Stomach (tissue), 19 donors: ENCODE measurements at places on chromosomes 11 and 22. TPM values are rescaled to one million over a fixed set of nuclear protein-coding genes. Genes with fewer than 3 reads are reported as not detected.

The CRYBA4 gene
- not detected for total RNA-seq

The HBB gene
- 29.5 TPM for total RNA-seq

The C22orf31 gene
- total RNA-seq, result not detected

The PRG3 gene
- total RNA-seq, result not detected

The ANO1 gene
- total RNA-seq, result 32.7 TPM

The SLC15A3 gene
- 29.5 TPM for total RNA-seq

GRCh38 chr11:72430741-72431570 lies 3.4 kb downstream of the CLPB start:
- no peaks in the 10 kb centered on the region for H3K27me3 ChIP-seq
- H3K36me3 ChIP-seq, result peaks cover 44% of the 10 kb centered on the region

GRCh38 chr11:78933350-78933749 lies 358.7 kb upstream of the NARS2 start:
- H3K4me1 ChIP-seq, result no peaks in the 10 kb centered on the region
- no peak overlapping the region for H3K27ac ChIP-seq
- no peaks in the 10 kb centered on the region for H3K27me3 ChIP-seq
- no peak for DNase-seq
- H3K4me3 ChIP-seq, result no peak overlapping the region
- no peaks in the 10 kb centered on the region for H3K36me3 ChIP-seq

DNA sequence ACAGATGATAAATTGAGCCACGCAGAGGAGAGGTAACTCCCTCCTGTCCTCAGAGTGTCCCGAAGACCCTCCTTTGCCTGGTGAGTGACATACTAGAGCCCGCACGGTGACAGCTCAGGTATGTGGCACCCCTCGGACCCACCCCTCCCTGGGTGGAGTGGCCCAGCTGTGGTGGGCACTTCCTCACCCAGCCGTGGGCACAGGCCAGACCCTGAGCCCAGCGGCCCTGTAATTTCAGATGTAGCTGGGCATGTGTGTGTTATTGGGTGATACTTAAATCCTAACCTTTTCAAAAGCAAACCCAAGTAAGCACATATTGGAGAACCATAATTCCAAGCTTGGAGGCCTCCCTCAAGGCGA lies 93.2 kb downstream of the WNT7B start:
- DNase-seq, result no peak
- no peak overlapping the region for H3K4me3 ChIP-seq
- no peaks in the 10 kb centered on the region for H3K36me3 ChIP-seq
- H3K27me3 ChIP-seq, result peaks cover 59% of the 10 kb centered on the region

DNA sequence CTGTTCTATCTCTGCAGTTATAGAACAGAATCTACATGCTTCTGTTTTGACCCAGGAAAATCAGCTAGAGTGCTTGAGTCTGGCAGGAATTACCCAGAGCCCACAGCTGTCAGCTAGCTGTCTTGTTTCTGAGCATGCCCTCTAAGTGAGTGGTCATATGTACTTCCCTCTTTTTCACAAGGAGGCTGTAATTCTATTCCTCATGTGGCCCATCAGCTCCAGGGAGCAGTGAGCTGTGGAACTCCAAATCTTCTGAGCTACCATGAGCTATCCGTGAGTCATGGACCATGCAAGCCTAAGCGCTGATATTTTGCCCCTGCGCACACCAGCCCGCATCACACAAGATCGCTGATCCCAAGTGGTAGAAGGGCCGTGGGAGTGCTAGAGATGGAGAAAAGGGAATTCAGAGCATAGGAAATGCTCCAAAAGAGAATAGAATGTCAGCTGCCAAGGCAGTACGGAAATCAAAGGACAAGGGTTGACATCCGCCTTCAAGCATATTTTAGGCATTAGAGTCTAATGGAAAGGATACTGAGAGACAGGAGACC lies 5.4 kb downstream of the FJX1 start:
- H3K4me3 ChIP-seq, result no peak overlapping the region
- no peak overlapping the region for H3K27ac ChIP-seq
- peaks cover 16% of the 10 kb centered on the region for H3K4me1 ChIP-seq
- no peaks in the 10 kb centered on the region for H3K36me3 ChIP-seq
- H3K27me3 ChIP-seq, result peaks cover 37% of the 10 kb centered on the region

DNA sequence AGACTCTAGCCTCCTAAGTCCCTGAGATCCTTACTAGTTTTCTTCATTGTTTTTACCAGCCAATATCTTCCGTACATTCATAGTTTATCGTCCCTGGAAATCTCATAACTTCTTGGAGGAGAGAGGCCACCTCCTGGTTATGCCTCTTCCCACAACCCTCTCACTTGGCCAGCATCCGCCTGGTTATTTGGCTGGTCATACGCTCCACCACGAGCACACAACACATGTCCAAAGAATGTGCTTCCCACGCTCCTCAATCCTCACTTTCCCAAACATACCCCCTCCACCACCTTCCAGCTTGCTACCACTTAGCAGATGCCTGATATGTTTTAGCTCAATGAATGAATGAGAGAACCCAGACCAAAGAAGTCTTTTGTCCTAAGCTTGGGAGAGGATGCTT lies 83.5 kb upstream of the EIF3D start:
- no peaks in the 10 kb centered on the region for H3K4me1 ChIP-seq
- no peak for DNase-seq
- no peak overlapping the region for H3K4me3 ChIP-seq
- no peaks in the 10 kb centered on the region for H3K36me3 ChIP-seq
- no peak overlapping the region for H3K27ac ChIP-seq

- peaks cover 74% of the 10 kb centered on the region for H3K4me1 ChIP-seq
- peaks cover 99% of the 10 kb centered on the region for H3K27me3 ChIP-seq
- H3K36me3 ChIP-seq, result no peaks in the 10 kb centered on the region
- H3K4me3 ChIP-seq, result peak overlapping the region; percentile 50
- H3K27ac ChIP-seq, result peak overlapping the region; percentile 73
Observed at GRCh38 chr11:69638941-69639681, 1.8 kb upstream of the CCND1 start.

GRCh38 chr11:27440090-27440489 lies 32.5 kb downstream of the LGR4 start:
- H3K4me3 ChIP-seq, result no peak overlapping the region
- H3K27ac ChIP-seq, result no peak overlapping the region
- DNase-seq, result no peak
- H3K4me1 ChIP-seq, result peaks cover 29% of the 10 kb centered on the region
- H3K36me3 ChIP-seq, result no peaks in the 10 kb centered on the region

GRCh38 chr22:34972191-34972897 lies 93.6 kb upstream of the ISX start:
- H3K4me1 ChIP-seq, result no peaks in the 10 kb centered on the region
- H3K27ac ChIP-seq, result no peak overlapping the region
- no peaks in the 10 kb centered on the region for H3K27me3 ChIP-seq
- H3K36me3 ChIP-seq, result no peaks in the 10 kb centered on the region
- no peak for DNase-seq

DNA sequence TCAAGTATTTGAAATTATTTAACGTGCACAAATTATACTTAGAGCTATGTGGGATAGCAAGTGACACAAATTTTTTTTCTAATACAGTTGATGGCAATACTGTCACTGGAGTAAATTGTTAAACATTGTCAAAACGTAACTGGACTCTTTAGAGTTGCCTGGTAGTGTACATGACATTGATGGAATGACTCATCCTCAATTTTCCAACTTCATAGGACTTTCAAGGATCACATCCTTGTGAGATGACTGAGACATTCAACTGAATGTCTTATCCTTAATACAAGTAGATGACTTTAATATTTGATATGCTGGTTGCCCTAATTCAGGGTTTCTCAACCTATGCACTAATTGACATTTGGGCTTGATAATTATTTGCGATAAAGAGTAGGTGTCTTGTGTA lies 310.0 kb downstream of the SWAP70 start:
- no peak overlapping the region for H3K27ac ChIP-seq
- no peaks in the 10 kb centered on the region for H3K27me3 ChIP-seq
- H3K36me3 ChIP-seq, result no peaks in the 10 kb centered on the region
- DNase-seq, result no peak
- peaks cover 6% of the 10 kb centered on the region for H3K4me1 ChIP-seq

DNA sequence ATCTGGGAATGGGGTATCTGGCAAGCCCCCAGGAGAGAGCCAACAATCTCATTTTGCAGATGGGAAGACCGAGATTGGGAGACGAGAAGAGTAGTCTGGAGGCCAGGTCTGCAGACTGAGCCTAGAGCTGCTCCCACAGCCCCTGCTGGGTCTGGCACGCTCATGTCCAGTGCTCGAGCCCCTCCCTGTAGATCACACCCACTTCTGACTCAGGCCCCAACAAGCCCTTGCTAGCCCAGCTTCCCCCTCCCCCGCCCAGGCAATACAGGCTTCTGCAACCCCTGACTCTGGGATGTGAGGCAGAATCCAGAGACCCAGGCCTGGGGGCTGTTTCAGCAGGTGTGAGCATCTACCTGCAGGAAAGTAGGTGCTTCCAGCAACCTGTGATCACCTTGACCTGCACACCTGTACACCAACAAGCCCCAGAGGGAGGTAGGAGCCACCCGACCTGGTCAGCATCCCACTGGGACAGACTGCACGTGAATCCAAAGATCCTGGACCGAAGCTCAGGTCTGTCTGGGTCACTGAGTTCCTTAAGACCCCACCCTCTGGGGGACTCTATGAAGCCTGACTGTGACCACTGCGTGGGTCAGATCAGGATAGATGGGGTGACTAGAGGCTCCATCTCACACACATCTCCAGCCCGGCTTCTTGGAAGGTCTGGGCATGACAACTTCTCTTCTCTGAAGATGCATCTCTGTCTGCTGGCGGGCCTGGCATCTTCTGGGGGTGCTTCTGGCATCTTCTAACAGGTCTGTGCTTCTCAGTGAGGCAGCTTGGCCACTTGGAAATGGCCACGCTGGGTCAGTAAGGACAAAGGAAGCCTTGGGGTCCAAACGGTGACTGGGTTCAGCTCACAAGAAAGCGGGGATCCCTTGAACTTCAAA lies 29.3 kb downstream of the LINC01488 start:
- H3K4me1 ChIP-seq, result no peaks in the 10 kb centered on the region
- no peak overlapping the region for H3K27ac ChIP-seq
- H3K27me3 ChIP-seq, result peaks cover 5% of the 10 kb centered on the region
- H3K4me3 ChIP-seq, result no peak overlapping the region
- no peak for DNase-seq

DNA sequence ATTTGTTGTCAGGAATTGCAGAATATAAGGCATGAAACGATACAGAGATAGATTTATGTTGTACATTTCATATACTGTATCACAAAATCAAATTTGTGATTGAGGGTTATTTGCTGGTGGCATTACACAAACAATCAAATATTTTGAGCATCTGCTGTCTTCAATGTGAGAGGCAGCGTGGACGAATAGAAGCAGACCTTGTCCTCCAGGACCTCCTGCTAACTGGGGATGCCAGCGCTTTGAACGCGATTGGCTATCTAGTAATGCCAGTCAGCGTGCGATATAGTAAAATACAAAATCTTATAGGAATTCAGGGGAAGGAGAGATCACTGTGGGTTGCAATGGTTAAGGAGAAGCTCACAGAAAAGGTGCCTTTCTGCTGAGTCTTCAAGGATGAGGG lies 631 bp upstream of the SNX19 start:
- H3K36me3 ChIP-seq, result peaks cover 29% of the 10 kb centered on the region
- H3K4me3 ChIP-seq, result peak overlapping the region; percentile 89
- no peaks in the 10 kb centered on the region for H3K27me3 ChIP-seq
- H3K27ac ChIP-seq, result peak overlapping the region; percentile 95
- H3K4me1 ChIP-seq, result peaks cover 28% of the 10 kb centered on the region

DNA sequence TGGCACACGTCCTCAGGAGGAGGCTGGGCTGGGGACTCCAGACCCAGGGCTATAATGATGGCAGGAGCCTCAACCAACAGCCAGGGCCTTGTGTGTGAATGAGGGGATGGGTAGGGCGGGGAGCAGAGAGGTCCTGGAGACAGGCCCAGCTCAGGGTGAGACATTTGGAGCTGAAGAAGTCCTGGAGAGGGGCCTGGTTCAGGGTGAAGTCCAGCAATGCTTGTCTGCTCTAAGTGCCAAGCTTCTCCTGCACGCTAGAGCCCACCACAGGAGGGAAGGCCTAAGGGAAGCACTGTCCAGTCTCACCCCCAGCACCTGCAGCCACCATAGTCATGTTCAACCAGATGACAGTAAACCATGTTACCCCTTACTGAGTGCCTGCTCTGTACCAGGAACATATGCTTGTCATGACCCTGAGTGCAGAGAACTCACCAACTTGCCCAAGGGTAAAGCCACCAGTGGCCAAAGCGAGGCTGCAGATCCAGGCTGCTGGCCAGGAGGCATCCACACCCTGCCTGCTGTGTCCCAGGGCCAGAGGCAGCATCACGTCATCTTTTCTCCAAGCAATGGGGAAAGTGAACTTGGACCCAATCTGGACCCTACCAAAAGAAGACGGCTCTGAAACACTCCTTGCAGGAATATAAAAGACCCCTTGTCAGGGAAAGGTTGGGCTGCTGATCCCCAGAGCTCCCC lies 24.0 kb downstream of the LMO1 start:
- H3K4me3 ChIP-seq, result no peak overlapping the region
- no peaks in the 10 kb centered on the region for H3K27me3 ChIP-seq
- no peak for DNase-seq
- no peaks in the 10 kb centered on the region for H3K4me1 ChIP-seq
- H3K27ac ChIP-seq, result no peak overlapping the region

DNA sequence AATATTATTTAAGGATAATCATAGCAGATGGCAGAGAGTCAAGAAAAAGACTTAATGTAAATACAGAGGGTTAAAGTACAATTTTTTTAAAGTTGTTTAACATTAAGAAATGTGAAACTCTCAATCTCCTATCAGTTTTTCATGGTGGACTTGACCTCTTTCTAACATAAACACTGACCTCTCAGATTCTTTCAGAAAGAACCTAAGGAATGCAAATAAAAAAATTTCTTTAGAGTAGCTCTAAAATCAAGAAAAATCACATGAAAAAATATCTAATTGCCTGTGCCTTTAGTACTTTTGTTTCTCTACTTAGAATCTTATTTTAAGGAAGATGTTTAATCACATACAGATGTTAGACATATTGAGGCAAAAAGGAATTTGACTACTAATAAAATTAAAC lies 12.9 kb downstream of the RNF141 start:
- H3K36me3 ChIP-seq, result peaks cover 85% of the 10 kb centered on the region
- H3K4me1 ChIP-seq, result no peaks in the 10 kb centered on the region
- H3K27ac ChIP-seq, result no peak overlapping the region
- no peaks in the 10 kb centered on the region for H3K27me3 ChIP-seq
- no peak for DNase-seq

DNA sequence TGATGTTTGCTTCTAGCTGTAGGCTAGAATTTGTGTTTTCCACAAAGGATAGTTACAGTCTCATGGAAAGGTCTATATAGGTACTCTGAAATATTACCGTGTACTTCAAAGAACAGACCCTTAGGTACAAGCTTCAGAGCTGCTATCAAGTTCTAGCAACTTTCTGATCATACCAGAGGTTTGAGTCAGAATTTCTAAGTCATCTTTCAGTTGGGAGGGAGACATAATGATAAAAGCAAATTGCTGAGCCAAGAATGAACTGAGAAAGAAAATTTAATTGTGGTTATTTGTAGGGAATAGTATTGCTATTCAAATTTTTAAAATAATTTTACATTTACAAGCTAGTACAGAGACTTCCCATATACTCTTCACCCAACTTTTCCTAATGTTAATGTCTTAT lies 19.9 kb upstream of the ME3 start:
- H3K27me3 ChIP-seq, result no peaks in the 10 kb centered on the region
- H3K27ac ChIP-seq, result no peak overlapping the region
